Activated CD8-positive, alpha-beta T cell treated with anti-CD3 and anti-CD28 coated beads for 36 hours (primary cell): ENCODE measurements at places on chromosomes 16 and 17. TPM values are rescaled to one million over a fixed set of nuclear protein-coding genes. Genes with fewer than 3 reads are reported as not detected.

IL17C gene
- total RNA-seq = 0.31 TPM

C1QTNF8 gene
- total RNA-seq = not detected

ATF7IP2 gene
- total RNA-seq = 25.8 TPM

VASN gene
- total RNA-seq = not detected

- no peak for DNase-seq
Observed at GRCh38 chr16:68194251-68194650, 41.7 kb downstream of the ESRP2 start.

GRCh38 chr17:44543213-44543904, 13.9 kb upstream of the FZD2 start:
- DNase-seq = no peak

DNA sequence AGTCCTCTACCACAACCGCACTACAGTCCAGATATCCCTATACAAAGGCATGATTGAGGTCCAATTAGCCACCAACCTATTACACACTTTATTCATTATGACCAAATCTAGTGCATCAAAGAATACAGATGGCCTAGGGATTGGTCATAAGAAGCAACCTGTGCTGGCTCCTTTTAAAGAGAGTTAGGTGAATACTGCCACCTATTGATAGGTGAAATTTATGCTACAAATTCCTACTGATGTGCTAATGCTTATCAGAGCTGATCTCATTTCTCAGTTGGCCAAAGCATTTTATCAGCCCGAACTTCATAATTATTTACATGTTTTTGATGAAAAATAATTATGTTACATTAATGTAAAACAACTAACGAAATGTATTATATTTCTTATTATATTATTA, 166.3 kb downstream of the ANKFN1 start:
- no peak for DNase-seq

- no peak for DNase-seq
Observed at GRCh38 chr16:76529120-76529519, 251.9 kb downstream of the CNTNAP4 start.

DNA sequence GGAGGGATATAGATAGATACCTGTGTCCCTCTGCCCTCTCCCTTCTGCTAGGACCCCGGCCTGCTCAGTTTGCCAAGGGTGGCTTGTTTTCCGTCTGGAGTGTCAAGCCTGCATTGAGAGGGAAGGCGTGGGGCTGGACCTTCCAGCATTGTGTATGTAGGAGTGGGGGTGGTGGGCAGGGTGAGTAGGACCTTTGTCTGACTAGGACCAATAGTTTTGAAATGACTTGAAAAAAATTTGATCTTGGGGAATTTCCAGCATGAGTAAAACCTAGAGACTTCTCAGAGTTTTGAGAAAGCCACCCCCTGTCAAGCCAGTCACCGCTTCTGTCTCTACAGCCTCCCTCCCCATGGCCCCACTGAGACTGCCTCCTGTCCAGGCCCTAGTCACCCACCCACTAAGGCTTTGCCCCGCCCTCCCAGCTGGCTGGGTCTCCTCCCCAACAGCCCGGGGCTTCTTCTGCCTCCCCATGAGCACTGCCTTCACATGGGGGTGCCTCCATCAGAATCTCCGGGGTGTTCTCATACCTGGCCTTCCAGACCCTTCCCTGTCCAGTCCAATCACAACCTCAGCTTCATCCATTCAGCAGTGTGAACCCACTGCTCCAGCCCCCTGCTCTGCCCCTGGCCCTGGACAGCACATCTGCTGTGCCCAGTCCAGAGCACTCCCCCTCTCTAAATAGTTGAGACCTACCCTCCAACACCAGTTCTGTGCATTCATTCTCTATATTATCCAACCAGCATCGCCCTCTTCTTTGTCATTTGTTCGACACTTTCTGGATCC, 207.0 kb downstream of the MSI2 start:
- DNase-seq = peak; percentile 95

DNA sequence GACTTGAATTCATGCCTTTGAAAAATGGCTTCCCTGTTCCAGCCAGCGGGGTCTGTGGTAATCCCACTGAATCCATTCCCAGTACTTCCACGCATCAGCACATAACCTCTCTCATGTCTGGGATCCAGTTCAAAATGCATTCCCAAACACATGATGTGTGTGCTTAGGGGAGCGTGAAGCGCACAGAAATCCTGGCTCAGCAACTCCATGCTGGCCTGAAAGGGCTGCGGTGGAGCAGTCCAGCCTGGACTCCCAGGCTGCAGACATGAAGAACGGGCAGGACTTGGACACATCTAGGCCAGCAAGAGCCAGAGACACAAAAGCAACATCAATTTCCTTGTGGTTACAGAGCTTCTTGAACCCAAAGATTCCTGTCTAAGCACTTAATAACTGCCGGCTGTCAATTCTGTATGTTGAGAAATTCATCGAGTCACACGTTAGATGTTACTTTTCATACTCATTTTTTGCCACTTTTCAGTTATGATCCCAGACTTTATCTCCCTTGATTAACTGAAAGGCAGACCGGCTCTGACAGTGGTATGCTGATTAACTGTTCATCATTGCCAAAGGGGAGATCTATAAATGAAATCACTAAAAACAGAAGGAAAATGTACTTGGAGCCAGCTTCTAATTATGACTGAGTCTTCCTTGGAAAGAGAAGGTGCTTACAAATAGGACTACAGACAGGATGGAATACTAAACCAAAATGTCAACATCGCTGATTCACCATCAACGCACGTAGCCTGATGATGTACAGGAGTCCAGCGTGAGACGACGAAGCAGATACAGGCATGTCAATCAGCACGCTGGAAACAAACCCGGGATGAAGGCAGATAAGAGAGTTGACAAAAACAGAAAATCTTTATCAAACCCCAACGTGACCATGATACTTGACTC, 23.0 kb downstream of the NSMCE1 start:
- DNase-seq = peak; percentile 74

DNA sequence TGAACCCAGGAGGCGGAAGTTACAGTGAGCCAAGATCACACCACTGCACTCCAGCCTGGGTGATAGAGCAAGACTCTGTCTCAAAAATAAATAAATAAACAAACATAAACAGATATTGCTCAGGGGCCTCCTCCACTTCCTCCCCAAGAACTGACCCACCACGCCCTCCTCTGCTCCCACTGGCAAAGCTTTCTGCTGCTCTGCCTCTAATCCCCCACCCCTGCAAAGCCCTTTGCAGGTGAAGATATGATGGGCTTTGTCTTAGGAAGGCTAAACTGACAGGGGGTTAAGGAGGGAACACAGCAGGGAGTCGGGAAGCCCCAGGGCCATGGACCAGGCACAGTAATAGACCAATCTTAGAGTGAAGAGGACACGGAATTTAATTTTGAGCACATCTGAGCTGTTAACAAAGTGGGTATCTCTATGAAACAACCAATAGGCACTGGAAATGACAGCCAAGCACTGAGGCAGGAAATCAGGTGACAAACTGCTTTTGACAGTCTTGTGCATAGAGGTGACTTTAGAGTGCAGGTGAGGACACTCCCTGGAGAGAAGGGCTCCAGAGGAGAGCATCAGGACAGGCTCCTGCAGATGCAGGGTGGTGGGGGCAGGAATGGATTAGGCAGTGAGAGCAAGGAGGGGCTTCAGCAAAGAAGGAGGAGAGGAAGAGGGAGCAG, 6.4 kb upstream of the CD300LD start:
- no peak for DNase-seq

DNA sequence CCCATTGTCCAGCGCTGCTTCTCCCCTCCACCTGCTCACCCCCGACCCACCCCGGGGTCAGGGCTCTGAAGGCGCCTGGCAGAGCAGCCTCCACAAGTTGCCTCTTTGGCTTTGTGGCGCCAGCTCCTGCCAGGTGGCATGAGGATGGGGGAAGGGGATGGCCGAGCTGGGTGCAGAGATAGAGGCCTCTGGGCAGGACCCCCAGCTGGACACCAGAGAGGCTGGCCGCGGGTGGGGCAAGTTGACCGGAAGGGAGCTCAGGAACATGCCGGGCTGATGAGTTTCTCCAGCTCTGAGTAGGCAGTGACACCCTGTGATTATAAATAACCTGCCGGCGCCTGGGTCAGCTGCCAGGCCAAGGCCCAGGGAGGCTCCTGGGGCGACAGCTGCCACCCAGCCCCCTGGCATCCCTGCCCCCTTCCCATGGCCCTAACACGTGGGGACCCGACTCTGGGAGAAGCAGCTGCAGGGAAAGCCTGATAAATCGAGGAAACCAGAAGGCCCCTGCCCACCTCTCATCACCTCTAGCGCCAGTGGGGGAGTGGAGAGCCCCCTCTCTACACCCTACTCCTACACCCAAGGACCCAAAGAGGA, 729 bp downstream of the P2RX5 start:
- DNase-seq = peak; percentile 18

DNA sequence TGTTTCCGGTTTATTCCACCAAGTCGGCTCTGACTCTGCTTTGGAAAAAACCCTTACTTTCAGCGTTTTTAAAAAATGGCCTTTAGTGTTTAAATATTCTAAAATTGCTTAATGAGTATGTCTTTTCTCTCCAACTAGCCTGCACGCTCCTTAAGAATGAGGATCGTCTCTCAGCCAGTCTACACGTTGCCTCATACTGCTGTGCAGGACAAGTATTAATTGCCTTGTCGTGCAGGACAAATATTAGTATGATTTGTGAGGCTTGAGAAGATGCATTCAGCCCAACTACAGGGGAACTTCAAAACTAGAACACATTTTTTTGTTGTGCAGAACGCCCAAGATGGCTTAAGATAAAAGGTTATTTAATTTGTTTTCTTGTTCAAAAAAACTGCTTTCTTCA, 61.2 kb downstream of the MARCHF10 start:
- no peak for DNase-seq

DNA sequence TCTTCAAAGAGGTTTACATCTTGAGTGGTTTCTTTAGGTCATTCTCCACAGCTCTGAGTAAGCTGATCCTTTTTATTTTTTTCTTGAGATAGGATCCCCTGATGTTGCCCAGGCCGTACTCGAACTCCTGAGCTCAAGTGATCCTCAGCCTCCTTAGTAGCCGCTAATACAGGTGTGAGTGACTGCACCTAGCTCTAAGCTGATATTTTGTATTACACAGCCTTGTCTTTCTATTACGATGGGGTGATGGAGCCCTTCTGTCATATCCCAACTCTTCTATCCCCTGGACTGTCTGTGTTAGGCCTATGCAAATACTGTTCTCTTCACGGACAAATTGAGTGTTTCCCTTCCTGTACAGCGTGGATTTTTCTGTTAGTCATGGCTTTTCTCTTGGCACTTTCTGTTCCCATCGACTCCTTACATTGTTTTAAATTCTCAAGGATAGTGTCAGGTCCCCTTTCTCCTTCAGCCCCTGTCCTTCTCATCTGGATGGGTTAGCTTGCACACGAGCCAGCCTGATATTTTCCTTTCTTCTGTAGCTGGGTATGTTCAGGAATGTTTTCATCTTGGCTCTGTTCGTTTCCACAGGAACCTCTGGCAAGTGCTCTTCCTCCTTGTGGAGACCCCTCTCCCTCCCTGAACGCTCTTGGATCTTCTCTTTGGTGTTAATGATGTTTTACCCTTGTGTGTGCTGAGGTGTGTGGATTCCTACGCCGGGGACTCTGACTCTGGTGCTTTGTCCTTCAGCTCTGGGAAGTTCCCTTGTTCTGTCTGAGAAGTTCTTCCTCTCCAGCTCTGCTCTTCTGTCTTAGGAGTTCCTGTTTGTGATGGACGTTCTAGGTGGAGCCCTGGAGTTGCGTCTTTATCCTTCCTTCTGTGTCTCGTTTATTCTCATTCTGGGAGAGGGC, 2.3 kb downstream of the BANP start:
- DNase-seq = no peak

DNA sequence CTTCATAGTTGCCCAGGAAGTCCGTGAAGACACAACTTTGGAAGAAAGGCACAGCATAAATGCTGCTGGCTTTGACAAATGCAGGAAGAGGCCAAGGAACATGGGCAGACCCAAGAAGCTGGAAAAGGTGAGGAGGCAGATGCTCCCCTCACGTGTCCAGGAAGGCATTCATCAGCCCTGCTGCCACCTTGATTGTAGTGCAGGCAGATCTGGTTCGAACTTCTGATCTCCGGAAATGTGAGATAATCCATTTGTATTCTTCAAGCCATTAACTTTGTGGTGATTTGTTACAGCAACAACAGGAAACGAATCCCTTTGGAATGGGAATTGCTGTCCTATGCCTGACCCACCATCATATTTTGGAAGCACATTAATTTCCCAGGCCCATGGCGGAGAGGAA, 28.5 kb upstream of the LCMT1 start:
- no peak for DNase-seq

GRCh38 chr17:39981207-39981741, 667 bp downstream of the PSMD3 start:
- no peak for DNase-seq

DNA sequence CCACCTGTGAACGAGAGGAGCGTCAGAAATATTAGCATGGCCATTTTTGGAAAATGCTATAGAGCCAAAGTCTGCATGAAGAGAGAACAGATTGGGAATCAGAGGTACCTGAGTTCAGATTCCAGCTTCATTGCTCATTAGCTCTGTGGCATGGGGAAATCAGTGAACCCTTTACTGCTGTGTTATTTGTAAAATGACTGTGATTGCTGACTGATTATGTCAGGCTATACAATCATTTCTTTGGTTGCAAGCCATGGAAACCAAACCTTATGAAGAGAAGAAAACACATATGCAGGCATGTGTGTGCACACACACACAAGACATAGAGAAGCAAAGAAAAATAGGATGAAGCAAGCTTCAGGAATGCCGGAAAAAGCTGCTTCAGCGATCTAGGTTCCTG, 101.4 kb upstream of the HSBP1 start:
- no peak for DNase-seq

DNA sequence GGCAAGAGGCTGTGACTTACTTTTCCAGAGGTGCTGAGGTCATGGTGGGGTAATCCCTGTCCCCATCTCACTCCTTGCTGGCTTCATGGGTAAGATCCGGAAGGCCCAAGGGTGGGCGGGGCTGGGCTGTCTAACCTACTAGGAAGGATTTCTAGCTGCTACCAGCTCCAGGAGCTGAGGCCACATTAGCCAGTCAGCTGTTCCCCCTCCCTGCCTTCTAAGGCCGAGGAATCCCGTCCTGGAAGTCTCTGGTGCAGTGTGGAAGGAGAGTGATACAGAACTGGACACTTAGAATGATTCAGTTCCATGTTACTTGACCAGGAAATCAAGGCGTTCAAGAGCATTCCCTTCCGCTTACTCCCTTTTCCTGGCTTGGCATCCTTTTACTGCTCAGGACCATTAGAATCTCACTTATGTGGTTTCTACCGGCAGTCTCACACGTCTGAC, 8.9 kb downstream of the GNGT2 start:
- no peak for DNase-seq
